CD4-positive, alpha-beta memory T cell (primary cell): ENCODE measurements at places on chromosomes 3 and 15. TPM values are rescaled to one million over a fixed set of nuclear protein-coding genes. Genes with fewer than 3 reads are reported as not detected.

SUSD5 gene
- not detected for total RNA-seq

HHATL gene
- not detected for total RNA-seq

TJP1 gene
- not detected for total RNA-seq

IGF2BP2 gene
- total RNA-seq: not detected

PCOLCE2 gene
- not detected for total RNA-seq

GP5 gene
- total RNA-seq: 4.2 TPM

CHAC1 gene
- total RNA-seq: 1.2 TPM

NPAP1 gene
- total RNA-seq: not detected

EPB42 gene
- not detected for total RNA-seq

CCK gene
- total RNA-seq: not detected

TNIK gene
- total RNA-seq: 86.3 TPM

RBP2 gene
- not detected for total RNA-seq

DNAJB8 gene
- total RNA-seq: not detected

ULK4 gene
- 27.4 TPM for total RNA-seq

OR5H6 gene
- not detected for total RNA-seq

SPINK8 gene
- not detected for total RNA-seq

CCDC54 gene
- not detected for total RNA-seq

ZNF35 gene
- total RNA-seq: 3.8 TPM

EBLN2 gene
- 12.6 TPM for total RNA-seq

RARB gene
- not detected for total RNA-seq

PTH1R gene
- total RNA-seq: not detected

SEMA6D gene
- total RNA-seq: not detected

RLBP1 gene
- not detected for total RNA-seq

CD200R1 gene
- 30.1 TPM for total RNA-seq

SGO1 gene
- 0.55 TPM for total RNA-seq

UTS2B gene
- total RNA-seq: not detected

CEP97 gene
- 14.8 TPM for total RNA-seq

ZMYND10 gene
- total RNA-seq: 3.7 TPM

WDR72 gene
- total RNA-seq: not detected

ATP13A5 gene
- not detected for total RNA-seq

PGBD4 gene
- 4.7 TPM for total RNA-seq

COL8A1 gene
- not detected for total RNA-seq

CAND2 gene
- total RNA-seq: 2.2 TPM
